ENCODE measurements at places on chromosomes 11 and 22.

GRCh38 chr11:81174646-81175330 is 1558.9 kb downstream of the FAM181B start:
- DNase-seq = no peak

DNA sequence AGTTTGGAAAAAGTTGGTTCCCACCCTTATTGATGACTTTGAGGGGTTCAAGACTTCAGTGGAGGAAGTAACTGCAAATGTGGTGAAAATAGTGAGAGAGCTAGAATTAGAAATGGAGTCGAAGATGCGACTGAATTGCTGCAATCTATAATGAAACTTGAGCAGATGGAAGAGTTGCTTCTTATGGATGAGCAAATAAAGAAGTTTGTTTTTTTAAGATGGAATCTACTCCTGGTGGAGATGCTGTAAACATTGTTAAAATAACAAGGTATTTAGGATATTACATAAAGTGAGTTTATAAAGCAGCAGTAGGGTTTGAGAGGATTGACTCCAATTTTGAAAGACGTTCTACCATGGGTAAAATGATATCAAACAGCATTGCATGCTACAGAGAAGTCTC is 64.2 kb upstream of the GRK2 start:
- no peak for DNase-seq

- no peak for DNase-seq
Observed at GRCh38 chr22:39621826-39622225, 51.3 kb downstream of the CACNA1I start.

- DNase-seq = no peak
Observed at GRCh38 chr22:48843640-48844039, 984.0 kb downstream of the BRD1 start.

DNA sequence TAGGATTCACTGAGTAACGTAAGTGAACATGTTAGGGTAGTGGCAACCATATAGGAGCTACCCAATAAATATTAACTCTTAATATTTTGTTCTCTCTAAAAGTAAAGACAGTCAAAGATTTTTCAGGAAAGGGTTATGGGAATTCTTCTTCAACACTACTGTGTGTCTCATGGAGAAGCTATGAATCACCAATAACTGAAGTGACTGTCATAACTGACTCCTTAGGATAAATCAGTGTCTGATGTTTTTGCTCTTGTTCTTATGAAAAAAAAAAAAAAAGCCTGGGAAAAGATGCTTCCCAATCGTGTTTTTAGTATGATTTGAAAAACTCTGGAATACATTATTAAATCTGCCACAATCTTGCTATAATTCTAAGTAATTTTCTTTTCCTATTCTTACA is 111.2 kb upstream of the CEP126 start:
- no peak for DNase-seq

DNA sequence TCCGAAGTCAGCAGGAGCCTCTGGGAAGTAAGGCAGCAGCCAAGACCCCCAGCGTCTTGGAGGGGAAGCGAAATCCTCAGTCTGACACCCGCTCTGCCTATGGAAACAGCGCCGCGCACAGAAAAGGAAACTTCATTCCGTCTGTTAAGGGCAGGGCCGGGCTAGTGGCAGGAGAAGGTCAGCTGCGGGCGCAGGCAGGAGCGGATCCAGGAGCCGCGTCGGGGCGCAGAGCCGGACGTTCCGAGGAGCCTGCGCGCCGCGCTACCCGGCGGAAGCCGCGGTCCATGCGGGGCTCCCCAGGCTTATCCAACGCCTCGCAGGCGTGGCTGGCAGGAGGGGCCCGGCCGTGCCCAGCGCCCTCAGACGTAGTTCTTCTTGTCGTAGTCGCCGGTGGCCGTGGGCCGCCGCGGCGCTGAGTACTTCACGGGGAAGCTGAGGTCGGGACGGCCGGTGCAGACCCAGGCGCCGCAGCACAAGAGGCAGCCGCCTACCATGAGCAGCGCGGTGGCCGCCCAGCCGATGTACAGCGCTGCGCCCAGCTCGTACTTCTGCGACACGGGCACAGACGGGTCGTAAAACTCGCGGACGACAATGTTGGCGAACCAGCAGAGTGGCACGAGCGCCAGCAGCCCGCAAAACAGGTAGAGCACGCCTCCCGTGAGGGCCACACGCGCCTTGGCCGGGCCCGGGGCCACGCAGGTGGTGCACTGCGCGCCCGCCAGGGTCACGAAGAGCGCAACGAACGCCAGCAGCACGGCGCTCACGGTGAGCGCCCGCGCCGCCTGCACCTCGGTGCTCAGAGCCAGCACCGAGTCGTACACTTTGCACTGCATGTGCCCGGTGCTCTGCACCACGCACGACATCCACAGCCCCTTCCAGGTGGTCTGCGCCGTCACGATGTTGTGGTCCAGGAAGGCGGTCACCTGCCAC is 705 bp downstream of the CLDN5 start:
- DNase-seq = no peak

DNA sequence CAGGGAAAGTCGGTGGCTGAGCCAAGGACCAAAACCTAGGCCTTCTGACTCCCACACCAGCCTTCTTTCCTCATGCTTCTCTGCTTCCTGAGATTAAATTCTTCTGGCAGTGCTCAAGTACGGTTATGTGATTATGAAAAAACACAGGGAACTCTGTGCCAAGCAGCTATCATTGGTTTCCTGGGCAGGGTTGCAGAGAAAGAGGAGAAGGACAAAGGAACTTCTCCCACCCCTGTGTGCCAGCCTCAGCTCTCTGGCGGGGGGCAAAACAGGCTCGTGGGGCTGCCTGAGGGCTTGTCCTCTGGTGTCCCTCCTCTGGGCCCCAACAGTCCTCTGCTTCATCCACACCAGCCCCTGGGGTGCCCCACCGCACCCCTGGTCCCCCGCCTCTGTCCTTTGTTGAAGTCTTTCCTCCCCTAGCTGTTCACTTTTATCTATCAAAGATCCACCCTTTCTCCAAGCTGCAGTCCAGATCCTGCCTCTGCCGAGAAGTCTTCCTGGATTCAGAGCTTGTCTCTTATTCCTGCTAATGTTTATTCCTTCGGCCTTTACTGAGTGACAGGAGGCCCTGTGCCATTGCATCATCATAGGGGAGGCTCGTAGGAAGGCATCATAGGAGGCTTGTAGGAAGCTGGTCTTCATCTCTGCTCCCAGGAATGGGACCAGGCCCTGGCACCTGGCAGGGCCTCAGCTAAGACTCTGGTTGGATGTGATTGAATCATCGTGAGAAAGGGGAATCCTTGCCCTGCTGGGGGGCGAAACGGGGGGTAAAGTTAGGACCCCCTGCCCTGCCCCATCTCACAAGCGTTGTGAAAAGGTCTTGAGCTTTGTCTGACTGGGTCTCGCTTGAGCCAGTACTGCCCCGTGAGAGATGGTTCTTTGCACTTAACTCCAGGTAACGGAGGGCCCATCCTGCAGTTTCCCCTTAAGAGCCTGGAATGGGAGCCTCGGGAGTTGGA is 11.5 kb upstream of the FTH1 start:
- DNase-seq = no peak

- peak; percentile 63 for DNase-seq
Observed at GRCh38 chr11:68843052-68843561, 1.4 kb upstream of the CPT1A start.

DNA sequence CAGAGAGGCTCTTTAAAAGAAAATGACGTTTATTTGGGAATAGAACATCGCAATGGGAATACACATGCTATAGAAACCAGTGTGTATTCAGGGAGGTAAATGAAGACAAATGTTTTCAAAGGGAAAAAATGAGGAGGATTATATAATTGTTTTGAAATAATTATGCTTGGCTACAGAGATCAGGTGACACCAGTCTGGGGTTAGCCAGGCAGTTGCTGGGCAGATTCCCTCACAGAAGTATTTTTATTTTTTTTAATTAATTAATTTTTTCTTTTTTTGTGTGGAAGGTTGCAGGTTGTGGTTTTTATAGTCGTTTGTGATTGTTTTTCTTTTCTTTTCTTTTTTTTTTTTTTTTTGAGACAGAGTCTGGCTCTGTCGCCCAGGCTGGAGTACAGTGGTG is 5.6 kb upstream of the STARD10 start:
- no peak for DNase-seq

Measured in CD4-positive, alpha-beta T cell treated with Interleukin-4 for 1 hour (primary cell).